Central memory CD4-positive, alpha-beta T cell (primary cell): ENCODE measurements at places on chromosomes 2 and 18.

DNA sequence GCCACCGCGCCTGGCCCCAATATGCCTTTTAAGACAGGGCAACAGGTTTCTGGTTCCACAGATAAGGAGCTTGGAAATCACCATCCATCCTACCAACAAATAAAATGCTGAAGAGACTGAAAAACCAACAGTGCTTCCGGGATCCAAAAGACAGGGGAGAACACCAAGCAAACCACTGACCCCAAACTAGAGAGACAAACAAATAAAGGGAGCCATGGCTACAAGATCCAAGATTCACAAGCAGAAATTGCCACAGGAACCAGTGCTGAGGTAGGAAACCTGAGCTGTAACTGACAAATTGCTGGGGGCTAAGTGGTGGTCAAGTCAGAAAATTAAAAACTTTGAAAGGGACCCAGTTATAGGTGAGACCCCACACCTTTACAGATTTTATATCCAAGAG is 76.5 kb downstream of the ROCK2 start:
- DNase-seq, result no peak

- DNase-seq, result no peak
These were observed 2.6 kb downstream of the CLIP4 start for GRCh38 chr2:29117636-29118303.

DNA sequence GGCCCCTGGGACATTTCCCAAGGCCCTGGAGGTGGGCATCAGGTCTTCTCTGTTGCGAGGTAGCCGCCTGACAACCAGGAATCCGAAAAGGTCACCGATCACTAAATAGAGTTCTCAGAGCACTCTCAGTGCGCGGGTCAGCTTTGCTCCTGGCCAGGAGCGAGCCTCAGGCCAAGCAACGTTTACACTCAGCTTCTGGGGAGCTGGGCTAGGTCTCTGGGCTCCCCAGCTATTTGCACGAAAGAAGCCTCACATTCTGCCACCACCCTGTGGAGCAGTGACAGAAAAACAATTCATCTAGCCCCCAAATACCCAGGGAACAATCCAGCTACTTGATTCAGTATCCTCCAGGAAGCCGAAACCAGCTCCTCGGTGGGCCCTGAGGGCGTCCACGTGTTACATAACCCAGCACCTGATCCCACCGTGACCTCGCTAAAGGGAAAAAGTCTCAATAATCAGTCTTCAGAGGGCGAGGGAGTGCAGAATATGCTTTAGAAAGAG is 3.3 kb downstream of the SH3BP4 start:
- no peak for DNase-seq

GRCh38 chr18:55405893-55406406 is 182.0 kb downstream of the TCF4 start:
- no peak for DNase-seq

- DNase-seq, result no peak
These were observed 19.3 kb downstream of the STK36 start for GRCh38 chr2:218691234-218691633.

DNA sequence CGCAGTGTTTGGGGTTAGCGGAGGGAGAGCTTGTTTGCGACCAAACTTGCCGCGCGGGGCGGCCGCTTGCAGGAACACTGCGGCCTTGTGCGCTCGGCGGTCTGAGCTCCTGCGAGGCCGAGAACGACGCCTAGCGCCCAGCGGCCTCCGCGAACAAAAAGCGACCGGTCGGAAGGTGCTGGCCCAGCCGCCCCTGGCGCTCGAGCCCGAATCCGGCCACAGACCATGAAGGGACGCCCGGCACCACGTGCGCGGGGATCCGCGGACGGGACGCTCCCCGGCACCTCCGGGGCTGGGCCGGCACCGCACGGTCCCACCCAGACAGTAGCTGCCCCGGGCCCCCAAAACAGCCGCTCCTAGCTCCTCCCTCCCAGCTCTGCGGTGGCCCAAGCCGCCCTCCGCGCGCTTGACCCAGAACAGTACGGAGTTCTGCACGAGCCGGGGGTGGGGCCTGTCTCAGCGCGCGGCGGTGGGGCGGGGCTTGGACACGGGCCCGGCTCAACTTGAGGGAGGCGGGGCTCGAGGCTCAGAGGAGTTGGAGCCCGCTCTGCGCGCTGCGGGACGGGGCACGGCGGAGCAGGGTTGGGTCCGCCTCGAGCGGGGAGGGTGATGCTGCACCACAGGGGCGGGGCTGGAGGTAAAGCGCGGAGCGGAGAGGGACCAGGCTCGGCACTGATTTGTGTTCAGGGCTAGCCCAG is 664 bp upstream of the IMPA2 start:
- peak; percentile 94 for DNase-seq

DNA sequence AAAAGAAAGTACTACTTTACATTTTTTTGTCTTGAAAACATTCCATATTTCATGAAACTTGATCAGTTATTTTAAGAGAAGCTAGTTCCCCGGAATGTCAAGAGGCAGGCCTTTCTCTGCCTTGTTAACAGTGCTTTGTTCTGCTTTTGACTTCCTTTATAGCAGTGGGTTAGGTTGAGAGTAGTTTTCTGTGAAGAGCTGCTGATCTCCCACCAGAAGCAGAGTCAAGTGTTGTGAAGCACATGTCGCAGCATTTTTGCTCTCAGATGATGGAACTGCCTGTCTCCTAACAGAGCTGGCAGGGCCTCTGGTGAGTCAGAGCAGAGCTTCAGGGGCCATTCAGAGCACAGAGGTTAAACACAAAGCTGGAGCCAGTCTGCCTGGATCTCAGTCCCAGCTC is 871.8 kb downstream of the SLC4A3 start:
- DNase-seq, result no peak

DNA sequence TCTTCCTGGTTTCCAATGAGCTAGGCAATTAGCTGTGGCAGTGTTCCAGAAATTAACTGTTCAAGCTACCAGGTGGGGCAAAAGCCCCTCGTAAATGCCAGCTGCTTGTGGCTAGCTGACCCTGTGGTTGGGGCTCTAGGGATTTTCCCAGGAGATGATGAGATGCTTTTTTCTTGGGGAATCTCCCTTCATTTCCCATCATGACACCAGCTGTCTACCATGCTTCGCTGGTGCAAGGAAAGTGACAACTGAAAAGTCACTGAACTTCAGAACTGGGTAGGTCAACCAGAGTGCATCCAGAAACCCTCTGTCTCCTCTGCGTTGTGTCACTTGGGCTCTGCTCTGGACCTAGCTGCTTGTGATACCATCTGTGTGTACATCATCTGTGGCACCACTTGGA is 386.5 kb upstream of the DCC start:
- no peak for DNase-seq

- DNase-seq, result no peak
These were observed 145.2 kb downstream of the DTNB start for GRCh38 chr2:25528173-25528572.

DNA sequence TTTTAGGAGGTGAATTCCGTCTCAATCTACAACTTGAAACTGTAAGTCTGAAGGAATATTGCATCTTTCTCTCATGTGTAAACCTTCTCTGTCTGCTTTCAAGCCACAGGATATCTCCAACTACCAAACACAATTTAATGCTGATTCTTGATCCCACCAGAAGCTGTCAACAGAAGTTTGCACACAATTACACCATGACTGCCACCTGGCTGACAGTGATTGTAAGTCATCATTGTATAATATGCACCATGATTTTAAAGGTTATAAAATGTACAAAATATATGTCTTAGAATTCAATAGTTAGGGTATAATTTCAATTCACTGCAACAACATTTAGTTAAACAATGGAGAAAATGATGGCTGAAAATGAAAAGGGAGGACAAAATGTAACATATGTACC is 18.4 kb downstream of the PREPL start:
- peak; percentile 7 for DNase-seq

DNA sequence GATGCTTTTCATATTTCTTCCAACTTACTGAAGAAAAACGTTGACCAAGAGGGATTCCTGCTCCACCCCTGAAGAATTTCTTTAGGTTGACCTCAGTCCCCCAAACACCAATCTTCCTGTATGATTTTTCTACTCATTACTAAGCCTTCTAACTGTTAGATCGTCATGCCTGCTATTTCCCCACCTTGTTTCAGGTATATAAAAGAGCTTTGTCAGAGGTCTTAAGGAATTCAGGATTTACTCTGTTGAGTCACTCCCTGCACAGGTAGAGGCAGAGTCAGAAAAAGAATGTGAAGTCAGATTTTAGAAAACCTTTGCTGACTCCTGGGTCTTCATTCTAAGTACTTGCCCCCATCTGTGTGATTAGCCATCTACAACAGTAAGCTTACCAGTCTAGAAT is 83.8 kb upstream of the NOSTRIN start:
- no peak for DNase-seq

DNA sequence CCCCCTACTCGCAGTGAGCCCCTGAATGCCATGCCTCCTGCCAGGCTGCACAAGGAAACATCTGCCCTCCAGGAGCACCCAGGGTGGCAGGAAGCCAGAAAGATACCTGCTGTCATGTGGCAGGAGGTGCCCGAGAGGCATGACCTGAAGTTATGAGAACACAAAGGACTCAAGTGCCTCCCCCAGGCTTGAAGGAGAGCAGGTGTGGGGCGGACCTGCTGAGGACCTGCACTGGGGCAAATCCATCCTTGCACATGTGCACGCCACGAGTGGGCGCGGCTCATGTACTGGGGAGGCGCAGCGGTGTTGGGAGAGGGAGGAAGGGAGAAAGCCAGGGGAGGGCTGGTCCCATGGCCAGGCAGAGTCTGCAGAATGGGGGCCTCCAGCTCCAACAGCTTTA is 26.9 kb downstream of the SDC1 start:
- DNase-seq, result no peak

GRCh38 chr2:205687641-205687956 is 5.3 kb downstream of the NRP2 start:
- DNase-seq, result no peak

DNA sequence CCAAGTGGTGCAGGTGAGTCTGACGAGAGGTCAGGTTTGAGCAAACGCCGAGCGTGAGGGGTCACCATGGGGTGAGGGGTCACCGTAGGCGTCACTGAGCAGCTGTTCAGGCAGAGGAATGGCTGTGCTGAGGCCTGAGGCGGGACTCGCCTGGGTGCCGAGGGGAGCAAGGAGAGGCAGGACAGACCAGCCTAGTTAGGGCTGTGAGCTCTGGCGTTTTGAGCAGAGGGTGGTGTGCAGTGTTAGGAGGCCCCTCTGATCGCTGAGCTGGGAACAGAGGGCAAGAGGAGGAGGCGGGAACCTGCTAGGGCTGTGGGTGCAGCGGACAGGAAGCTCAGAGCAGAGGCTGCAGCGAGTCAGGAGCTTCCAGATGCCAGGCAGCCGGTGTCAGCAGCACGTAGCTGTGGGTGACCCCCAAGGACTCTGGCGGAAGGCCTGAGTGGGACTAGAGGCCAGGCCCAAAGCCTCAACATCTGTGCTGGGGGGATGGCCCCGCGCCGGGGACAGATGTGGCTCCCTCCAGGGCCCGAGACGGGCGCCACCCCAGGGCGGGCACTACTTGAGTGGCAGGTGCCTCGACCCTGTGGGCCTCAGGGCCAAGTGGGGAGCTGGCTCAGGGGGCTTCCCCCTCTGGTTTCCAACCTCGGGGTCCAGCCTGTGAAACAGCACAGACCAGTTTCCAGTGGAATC is 55.7 kb downstream of the KCNG2 start:
- DNase-seq, result no peak

DNA sequence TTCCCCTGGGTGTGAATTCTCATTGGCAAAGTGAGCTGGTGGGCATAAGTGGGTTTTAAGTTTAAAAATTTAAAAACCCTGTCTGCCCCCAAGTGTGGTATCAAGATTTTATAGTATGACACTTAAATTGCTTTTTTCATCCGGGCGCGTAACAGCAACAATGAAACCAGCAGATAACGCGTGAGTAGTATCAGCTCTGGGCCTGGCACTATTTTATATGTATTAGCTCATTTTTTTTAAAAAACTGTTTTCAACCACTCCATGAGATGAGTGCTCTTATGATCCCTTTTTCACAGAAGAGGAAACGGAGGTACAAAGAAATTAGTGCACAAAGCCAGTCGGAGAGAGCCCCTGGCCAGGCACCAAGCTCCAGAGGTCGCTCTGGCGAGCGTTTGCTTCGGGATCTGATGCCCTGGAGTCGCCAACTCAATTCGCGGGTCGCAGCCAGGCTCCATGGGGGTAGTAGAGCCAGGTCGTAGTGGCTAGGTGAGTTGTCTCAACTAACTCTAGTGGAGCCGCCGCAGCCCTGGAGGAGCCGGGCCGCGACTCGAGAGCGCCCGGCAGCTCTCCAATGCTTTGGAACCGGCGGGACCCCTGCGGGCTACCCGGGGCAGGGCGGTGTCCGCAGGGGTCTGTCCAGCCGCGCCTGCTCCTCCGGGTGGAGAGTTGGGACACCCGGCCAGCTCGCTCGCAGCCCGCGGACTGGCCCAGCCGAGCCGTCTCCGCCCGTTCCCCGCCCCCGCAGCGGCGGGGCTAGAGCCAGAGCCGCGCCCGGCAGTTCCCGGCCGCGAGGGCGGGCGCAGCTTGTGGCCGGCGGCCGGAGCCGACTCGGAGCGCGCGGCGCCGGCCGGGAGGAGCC is at the start of gene IL1R1:
Gene IL1R1 (plus strand): TSS at position 777 of the 859 bp plus-strand sequence. CDS start 14,979 bp downstream, outside the sequence.
- DNase-seq, result no peak

DNA sequence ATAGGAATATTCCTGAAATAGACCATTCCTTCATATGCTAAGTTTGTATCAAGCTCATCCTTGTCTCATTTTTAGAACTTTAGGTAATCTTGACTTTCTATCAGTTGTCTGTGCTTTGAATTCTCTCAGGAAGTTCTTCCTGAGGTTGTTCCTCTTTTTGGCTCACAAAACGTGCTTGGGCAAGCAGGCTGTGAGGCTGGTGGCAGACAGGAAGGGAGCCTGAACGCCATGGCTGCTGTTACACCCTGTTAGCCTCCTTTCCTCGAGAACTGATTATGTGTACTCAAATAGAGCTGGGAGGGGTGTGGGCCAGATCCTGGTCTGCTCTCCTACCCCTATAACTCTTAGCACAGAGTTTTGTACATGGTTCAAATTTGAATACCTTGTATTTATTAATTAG is 136.4 kb upstream of the CELF4 start:
- no peak for DNase-seq
